ENCODE measurements at places on chromosomes 13 and 19.
A peak's percentile ranks its signal among the peaks of the same experiment; 100 is the strongest.

DNA sequence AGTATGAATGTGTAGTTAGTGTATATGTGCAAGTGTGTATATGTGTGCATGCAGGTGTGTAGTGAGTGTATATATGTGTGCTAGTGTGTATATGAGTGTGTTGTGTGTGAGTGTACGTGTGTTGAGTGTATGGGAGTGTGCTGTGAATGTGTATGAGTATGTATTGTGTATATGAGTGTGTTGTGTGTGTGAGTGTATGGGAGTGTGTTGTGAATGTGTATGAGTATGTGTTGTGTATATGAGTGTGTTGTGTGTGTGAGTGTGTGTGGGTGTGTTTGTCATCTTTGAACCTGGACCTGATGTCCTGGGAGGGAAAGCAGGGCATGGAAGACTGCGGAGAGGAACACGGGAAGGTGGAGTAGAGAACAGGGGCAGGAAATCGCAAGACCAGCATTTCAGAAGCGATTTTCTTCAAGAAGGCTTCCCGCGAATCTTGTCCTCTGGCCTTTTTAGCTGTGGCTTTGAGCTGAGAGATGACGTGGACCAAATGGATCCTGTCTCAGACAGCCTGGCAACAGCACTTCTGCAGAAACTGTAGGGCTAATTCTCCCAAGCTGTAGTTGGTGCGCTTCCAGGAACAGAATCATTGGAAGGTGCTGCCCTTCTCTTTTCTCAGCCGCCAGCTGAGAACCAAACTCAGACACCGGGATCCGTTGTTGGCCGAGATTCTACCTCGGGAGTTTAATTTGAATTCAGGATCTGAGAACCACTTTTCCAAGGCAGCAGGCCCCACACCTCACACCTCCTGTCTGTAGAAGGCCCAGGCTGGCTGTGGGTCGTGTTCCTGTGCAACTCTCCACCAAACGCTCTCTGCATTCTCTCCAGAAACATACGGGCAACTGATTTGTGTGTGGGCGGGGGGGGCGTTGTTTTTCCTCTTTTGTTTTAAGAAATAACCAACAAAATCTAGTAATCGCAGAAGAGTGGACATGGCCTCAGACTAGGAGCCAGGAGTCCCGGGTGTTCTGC lies 94.7 kb upstream of the RAP2A start:
- DNase-seq = no peak

GRCh38 chr19:35088131-35088913 lies 27.3 kb upstream of the FXYD3 start:
- no peak for DNase-seq

GRCh38 chr19:52665529-52665928 lies 27.4 kb upstream of the ZNF83 start:
- DNase-seq = no peak

DNA sequence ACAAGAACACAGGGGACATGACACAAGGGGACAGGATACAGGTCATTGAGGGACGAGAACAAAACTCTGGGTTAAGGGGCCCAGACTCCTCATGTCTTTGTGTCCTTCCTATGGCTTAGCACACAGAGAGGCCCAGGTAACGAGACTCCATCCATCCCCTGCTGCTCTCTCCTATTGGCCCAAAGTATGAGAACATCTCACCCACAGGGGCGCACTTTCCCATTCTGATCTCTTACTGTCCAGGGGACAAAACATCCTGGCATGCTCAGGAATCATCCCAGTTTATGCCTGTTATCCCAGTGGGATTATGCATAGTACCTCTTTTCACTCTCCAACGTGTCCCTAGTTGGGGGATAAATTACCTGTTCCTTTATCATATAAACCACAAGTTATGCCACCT lies 19.2 kb downstream of the C13orf42 start:
- no peak for DNase-seq

DNA sequence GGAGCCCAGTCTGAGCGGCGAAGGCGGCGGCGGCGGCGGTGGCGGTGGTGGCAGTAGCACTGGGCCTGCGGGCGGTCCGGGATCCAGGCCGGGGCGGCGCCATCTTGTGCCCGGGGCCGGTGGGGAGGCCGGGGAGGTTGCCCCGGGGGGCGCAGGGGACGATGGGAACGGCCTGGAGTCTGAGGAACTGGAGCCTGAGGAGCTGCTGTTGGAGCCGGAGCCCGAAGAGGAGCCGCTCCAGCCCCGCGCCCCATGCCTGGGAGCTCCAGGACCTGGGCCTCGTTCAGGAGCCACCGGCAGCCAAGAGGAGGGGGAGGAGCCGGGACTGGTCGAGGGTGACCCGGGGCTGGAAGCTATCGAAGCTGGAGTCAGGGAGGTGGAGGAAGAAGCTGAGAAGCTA lies 11.6 kb downstream of the ZNF28 start:
- DNase-seq = no peak

DNA sequence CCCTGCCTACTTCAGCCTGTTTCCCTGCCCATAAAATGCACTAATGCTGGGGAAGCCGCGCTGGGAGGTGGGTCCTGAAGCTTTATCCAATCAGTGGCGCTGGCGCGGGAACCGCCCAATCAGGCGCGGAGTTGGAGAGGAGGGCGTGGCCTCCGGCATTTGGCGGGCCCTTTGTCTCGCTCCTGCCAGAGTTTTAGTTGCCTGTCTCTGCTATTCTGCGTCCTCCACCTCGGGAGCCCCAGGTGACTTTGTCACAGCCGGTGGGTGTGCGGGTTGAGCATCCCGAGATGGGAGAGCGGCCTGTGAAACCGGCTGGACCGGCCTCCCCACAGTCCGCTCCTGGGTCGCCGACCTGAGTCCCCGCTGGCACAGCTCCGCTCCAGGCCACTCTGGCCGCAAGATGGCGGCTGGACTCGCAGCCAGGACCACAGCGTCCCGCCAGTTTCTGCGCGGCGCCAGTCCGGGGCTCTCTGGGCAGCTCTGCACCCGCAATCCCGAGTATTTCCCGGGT lies 30.7 kb upstream of the ZNF429 start:
- peak; percentile 22 for DNase-seq

DNA sequence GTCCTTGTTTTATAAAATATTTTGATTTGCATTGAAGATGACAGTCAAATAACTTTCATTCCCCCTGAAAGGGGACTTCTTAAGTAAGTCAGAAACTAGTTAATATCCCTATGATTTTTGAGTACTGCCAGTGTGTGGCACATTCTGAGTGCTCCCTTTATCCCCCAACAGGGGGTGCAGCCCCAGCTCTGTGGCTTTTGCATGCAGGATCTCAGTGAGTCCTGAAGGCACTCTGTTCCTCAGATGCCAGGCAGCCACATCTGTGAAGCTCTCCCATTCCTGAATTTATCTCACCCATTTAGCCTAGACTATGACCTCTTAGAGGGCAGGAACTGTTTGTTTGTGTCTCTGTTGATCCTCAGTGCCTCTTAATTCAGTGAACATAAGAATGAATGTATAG lies 123.1 kb downstream of the CDK8 start:
- DNase-seq = no peak

DNA sequence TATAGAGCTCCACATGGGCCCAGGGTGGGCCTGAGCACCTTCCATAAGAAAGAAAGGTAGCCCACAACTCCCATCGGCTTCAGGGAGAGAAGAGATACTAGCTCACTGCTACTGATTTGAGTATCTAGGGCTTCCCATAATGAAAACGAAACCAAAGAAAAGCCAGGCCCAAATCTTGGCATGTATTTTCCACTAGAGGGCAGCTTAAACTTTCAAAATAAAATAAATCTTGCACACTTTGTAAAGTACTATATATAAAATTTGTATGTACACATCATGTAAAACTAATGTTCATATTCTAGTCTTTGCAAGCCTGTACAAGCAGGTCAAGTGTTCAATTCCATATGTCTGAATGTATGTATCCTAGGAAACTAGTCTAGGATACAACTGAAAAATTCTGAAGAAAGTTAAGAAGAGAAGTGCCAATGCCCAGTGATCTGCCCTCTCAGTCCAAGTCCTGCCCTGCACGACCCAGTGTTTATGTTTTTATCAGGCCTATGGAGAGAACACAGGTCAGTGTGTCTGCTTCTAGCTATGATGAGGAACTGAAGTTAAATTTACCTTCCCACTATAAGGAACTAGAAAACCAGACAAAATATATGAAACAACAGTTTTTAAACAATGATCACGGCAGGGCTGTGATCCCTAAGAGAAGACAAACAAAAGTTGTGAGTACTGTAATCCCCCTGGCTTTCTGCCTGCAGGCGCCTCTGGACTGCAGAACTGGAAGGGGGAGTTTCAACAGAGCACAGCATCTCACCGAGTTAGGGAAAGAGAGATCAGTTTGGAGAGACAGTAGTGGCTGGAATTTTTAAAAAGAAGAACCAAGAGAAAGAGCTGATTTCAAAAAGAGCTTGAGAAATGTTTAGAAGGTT lies 475.7 kb downstream of the UQCRFS1 start:
- no peak for DNase-seq

DNA sequence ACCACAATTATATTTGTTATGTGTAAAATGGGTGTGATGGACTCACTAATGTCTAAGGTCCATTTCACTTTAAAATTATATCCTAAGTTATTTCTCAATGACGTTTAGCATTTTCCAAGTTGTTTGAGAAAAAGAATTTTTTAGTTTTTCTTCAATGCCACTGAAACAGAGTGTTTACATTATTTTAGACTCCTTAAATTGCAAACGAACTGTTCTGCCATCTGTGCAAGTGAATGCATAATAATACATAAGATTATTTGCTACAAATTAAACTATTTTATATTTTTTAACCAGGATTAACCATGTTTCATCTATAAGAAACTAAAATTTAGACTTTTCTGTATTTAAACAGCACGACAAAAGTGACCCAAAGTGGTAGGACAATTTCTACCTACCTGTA lies 425.4 kb downstream of the NDFIP2 start:
- no peak for DNase-seq

- no peak for DNase-seq
Measured at GRCh38 chr19:55091955-55092354, 16.3 kb downstream of the EPS8L1 start.

- no peak for DNase-seq
Measured at GRCh38 chr13:39955560-39955959, 300.1 kb downstream of the COG6 start.

DNA sequence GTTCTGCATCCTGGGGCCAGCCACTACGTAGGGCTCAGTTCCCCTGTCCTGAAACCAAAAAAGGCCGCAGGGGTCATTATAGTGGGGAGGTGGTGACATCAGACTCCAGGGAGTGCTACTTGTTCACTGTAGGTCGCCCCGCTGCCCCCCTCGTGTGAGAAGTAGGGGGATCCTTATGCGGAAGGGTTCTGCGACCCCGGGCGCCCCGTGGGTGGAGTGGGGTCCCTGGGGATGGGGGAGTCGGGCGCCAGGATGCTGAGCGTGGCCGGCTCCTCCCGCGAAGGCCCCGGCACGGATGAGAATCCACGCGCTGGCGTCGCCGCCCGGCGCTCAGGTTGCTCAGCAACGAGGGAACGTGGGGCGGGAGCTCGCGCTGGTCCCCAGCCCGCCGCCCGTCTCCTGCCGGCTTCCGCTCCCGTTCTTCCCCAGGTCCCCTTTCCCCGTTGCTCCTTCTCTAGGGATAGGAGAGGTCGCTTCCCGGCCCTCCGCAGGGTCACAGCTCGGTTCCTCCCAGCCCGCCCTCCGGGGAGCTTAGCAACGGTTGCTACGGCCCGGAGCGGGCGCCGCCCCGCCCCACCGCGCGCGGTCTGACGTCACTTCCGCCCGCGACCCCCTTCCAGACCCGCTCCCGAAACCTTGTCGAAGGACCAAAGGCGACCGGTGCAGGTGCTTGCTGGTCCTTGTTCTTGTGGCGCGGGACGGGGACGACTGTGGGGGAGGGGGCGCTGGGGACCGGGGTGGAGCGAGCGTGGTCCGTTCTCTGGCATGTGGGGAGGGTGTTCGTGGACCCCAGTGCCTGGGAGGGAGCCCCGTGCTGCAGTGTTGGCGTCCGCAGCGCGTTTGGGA lies at the start of gene NAT14:
Gene NAT14 (plus strand): TSS at position 596 of the 846 bp plus-strand sequence. CDS start 521 bp downstream, outside the sequence.
- no peak for DNase-seq

DNA sequence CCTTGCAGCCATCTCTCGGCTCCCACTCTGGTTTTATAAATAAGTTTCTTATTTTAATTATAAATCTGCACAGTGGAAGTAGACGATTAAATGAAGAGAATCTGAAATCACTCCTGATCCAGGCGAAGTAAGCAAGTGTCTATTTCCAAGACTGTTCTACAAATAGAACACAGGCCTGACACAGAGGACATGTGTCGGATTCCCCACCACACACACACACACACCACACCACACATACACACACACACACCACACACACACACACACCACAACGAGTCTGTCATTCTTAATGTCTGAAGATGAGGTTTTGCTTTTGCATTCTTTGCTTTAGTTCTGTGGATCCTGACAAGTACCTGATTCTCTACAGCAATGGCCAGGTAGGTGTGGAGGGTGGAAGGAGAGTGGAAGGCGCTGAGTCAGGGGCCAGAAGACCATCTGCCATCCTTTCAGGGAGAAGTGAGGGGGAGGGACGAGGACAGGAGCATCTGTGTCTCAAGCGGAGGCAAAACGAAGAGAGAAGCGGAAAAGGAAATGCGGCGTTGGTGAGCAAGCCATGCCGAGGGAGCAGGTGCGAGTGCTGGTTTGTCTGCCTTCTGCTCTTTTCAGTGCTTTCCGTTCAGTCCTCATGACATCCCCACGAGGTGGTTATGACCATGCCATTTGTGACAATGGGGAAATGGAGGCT lies 110.2 kb downstream of the TEX26 start:
- no peak for DNase-seq

DNA sequence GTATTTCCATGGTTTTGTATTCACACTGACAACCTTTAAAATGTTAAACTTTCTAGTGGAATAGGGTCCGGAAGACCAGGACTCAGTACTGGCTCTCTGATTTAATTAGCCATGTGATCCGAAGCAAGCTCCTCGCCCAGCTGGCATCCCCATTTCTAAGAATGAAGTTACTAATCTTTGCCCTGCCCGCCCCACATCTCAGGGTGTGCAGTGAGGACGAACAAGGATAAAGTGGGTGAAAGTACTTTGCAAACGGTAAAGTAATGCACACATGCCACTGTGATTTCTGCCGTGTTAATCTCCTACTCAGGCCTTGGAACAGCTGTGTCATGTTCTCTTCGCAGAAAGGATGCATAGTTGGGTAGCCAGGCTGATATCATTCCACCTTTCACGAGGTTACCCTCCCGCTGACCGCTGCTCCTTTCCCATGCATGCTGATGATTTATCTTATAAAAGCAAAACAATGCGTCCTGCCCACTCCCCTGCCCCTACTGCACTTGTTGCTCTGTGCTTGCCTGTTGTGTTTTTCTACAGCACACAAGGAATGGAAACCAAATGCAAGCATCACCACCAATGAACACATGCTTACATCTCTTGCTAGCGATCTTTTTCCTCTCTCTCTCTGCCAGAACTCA lies 539.0 kb downstream of the EFNB2 start:
- DNase-seq = no peak
